ENCODE measurements at places on chromosomes 2 and 18. TPM values are rescaled to one million over a fixed set of nuclear protein-coding genes. Genes with fewer than 3 reads are reported as not detected.

The LRATD1 gene
- total RNA-seq = 0.09 TPM

The TRAPPC8 gene
- 13.5 TPM for total RNA-seq

The MARS2 gene
- 11.3 TPM for total RNA-seq

The FER1L5 gene
- total RNA-seq = not detected

The CNTNAP5 gene
- total RNA-seq = not detected

The DES gene
- 0.47 TPM for total RNA-seq
